ENCODE measurements at places on chromosomes 4 and X.

DNA sequence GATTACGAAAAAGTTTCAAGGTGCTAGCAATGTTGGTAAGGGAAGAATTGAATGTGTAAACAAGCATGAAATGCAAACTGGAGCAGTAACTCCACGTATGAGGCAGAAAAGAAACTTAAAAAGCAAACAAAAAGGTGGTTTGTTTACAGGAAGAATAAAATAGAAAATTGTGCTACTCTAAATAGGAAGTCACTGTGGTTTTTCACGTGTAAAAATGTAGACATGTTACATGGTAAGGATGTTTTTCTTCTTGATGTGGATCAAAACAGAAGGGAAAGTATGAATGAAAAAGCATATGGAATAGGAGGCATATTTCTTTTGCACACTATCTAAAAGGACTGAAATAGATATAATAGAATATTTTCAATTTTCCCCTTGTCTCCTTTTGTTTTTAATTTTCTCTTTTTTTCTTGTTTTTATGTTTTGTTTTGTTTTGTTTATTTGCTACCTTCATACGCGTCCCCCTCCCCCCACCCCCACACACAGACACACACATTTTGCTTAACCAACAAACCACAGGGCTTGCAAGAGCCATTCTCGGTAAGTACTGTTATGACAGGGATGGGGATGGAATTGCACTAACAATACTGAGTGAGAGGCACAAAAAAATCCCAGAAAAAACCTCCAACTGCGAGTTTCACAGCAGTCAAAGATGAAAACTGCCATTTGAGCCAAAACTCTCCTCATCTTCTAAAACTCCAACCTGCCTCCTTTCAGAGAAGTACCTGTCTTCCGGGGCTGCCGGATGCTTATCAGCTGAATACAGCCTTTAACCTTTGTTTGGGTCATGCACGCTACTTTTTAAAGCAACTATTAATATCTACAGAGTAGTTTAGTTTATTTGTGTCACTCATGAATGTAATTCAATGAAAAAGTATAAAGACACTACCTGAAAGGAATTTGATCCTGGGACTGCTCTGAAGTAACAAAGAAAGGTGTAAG, 135.8 kb downstream of the IL15 start:
- DNase-seq, result no peak

GRCh38 chr4:71768123-71768522, 15.8 kb downstream of the GC start:
- DNase-seq, result no peak

- no peak for DNase-seq
Measured at GRCh38 chr4:43778187-43778915, 670.3 kb downstream of the KCTD8 start.

DNA sequence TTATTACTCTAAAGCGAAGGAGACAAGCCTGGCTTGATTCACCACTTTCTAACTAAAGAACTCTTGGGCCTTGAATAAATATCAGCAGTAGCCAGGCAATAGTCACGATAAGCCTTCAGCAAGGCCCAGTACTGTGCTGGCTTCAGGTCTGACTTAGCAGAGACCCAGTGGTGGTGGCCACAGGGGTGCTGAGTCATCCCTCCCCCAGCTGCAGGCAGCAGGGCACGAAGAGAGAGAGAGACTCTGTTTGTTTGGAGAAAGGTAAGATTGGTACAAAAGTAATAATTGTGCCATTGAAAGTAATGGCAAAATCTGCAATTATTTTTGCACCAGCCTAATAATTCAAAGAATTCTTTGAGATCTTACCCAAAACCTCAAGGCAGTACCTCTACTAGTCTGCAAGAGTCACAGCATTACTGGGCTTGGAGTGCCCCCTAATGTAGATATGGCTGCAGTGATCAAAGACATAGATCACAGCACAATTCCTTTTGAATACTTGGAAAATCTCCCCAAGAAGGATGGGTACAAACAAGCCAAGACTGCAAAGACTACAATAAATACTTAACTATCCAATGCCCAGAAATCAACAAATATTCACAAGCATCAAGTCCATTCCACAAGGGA, 159.5 kb upstream of the USP38 start:
- no peak for DNase-seq

- DNase-seq, result no peak
Measured at GRCh38 chrX:148629434-148629833, 129.0 kb downstream of the AFF2 start.

- no peak for DNase-seq
Measured at GRCh38 chr4:68927165-68927564, 24.4 kb downstream of the UGT2A3 start.

- no peak for DNase-seq
Measured at GRCh38 chr4:140256941-140257340, 103.0 kb upstream of the MAML3 start.

DNA sequence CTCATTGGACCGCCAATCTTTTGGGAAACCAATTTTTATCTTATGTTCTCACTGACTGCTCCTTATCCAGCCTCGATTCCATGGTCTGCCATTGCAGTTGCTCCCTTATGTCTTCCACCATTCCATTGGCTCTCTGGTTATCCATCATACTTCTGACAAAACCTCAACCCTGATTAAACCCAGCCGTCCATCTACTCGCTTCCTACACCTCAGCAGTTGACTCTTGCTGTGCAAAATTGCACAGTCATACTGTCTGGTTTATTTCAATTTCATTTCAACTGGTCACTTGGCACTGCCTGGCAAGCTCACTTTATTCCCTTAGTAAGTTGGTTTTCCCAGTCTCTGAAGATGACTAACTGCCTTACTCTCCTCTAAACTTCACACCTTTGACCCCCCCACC, 26.2 kb downstream of the ARL9 start:
- no peak for DNase-seq

DNA sequence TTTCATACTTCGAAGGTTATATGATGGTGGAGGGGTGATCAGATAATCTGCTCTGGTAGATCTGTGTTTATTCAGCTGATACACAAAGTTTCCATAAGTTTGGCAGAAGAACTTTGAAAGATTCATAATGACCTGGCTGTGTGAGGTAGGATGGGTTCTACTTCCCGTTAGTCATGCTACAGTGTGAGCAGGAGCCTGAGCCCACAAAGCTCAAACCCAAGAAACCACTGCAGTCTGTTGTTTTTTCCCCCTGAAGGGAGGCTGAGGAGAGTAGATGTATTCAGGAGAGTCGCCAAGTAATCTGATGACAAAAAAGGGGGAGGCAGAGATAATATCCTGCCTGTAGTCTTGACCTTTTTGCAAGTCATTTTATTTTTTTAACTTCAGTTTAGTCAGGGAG, 52.8 kb upstream of the PPP3CA start:
- DNase-seq, result no peak

GRCh38 chr4:87806520-87806919, 7.2 kb downstream of the IBSP start:
- DNase-seq, result no peak

DNA sequence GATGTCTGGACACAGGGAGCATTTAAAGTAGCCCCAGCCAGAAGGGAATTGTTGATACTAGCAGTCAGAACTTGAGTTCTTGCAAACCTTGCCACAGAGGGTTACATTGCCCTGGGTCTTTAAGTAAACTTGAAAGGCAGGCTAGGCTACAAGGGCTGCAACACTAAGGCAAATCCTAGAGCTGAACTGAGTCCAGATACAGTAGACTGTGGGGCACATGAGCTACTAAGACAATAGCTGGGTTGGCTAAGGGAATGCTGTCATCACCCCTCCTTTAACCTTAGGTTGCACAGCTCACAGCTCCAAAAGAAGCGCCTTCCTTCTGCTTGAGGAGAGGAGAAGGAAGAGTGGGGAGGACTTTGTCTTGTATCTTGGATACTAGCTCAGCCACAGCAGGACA, 35.6 kb downstream of the SH3BGRL start:
- no peak for DNase-seq

DNA sequence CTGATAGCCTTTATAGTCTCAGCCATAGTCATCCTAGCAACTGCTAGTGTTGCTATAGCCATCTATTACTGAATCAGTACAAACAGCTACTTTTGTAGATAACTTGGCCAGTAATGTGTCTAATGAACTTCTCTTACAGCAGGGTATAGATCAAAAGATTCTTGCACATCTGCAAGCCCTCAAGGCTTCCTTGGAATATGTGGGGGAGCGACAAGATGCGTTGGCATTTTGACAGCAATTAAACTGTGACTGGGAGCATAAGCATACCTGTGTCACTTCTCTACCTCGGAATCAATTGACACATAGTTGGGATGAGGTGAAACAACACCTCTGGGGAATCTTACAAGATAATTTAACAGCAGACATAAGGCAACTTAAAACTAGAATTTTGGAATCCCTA, 87.6 kb downstream of the TMEM144 start:
- no peak for DNase-seq

- DNase-seq, result no peak
Measured at GRCh38 chr4:70714079-70714887, 7.5 kb upstream of the RUFY3 start.

- no peak for DNase-seq
Measured at GRCh38 chr4:148182230-148182911, 259.8 kb downstream of the NR3C2 start.

GRCh38 chrX:114715096-114715495, 131.2 kb downstream of the HTR2C start:
- no peak for DNase-seq

DNA sequence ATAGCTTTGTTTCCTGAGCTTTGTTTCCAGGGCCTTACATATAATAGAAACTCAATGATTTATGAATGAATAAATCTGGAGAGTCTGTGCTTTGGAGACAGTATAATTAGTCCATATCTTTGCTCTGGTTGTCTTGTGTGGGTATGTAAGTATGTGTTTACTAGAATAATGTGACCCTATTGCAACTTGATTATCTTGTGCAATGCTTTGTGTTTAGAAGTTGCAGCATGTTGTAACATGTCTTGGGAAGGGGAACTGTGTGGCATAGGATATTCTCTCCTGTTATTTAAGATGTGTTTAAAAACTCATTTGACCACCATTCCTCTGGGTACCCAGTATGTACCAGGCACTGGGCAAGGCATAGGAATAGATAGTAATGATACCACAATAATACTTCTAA, 6.1 kb downstream of the SPATA18 start:
- no peak for DNase-seq

DNA sequence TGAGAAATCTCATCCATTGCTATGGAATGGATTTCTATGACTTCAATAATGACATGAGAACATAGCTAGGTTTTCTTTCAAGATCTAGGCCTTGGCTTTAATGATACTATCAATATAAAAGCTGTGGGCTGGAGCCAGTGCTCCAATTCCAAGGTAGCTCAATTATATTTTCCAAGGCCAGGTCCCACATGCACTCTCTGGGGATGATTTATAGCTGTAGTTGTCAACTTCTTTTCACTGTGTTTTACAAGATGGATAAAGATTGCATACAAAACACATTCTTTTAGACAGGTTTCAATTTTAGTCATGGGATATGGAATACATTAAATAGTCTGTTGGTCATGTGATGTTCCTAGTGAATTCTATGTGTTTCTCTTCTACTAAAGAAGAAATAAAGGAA, 156.7 kb downstream of the DCAF12L1 start:
- no peak for DNase-seq

GRCh38 chr4:152953514-152953913, 17.4 kb downstream of the FHDC1 start:
- DNase-seq, result no peak

DNA sequence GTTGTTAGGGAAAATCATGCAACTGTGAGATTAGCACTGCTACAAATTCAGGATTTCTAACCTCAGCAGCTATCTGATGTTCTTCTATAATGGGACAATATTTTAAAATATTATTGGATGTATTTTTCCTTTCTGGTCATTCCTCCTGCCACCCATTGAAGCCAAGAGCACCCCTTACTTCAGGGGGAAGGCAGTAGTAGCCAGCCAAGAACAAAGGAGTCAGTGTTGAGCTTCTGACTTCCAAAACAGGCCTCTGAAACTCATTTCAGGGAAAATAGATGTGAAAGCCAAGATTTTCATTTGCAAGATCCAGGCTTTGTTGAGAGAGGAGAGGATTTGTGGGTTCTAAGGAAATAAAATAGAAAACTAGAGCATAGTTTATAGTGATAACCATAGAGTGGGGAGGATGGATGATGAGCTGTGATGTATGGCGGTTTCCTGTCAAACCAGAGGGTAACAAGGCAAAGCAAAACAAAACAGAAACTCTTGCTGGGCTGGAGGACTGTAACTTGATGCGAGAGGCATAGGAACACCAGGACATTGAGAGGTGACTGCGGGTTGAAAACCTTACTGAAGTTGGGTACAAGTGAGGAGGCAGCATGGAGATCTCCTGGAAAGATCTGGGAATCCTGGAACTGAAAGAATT, 173.7 kb upstream of the LEF1 start:
- DNase-seq, result no peak

DNA sequence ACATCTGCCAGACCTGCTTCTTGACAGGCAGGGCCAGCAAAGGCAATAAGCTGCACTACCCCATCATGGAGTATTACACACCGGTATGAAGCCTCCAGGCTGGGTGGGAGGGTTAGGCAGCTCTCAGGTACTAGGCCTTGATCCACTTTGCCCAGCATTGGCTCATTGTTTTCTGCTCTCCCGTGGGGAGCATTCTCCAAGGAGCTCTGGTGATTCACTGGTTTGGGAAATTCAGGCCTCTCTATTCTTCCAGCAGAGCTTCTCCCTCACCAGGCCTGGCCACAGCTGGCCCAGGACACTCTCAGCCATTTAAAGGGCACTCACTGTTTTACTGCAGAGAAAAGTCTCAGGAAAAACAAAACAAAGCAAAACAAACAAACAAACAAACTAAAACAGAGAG, 33.0 kb downstream of the DRP2 start:
- no peak for DNase-seq

DNA sequence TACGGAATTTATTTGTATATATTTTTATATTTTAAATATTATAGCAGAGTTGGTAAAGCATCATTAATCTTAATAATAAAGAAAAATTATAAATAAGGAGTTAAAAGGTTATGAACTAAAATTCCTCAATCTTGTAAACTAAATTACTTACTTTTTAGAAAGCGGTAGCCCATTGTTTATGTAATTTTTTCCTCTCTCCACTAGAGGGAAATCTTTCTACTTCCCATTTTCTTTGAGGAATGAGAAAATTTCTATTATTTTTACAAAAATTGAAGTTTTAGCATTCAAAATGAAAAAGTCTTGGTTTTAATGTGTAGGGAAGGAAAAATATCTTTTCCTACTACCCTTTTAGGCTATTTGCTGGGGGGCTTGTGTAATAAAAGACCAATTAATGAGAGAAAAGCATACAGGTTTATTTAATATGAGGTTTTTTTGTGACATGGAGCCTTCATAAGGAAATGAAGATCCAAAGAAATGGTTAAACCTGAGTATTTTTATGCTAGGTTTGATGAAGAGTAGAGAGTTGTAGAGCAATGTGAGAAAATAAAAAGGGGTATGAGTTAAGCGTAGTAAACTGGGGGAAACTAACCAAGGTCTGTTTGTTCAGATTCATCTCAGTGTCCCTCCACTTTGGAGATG, 68.7 kb upstream of the ADAD1 start:
- DNase-seq, result no peak

DNA sequence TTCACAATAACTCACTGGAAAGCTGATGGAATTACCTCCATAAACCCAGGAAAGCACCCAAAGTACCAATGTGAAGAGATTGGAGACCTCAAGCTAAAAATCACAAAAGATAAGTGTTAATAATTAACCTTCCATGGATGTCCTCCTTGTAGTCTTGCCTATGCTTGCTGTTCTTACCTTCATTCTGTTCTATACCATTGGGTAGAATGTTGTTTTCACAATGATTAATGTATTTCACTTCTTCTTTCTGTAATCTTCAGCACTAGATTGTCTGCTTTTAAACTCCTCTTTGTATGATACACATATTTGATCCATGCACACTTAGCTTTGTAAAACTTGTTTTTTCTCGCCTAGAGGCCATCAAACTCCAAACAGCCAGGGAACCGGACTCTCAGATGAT, 570.3 kb downstream of the RAPGEF2 start:
- DNase-seq, result no peak

Data from stimulated activated CD8-positive, alpha-beta memory T cell treated with anti-CD3 and anti-CD28 coated beads, Interleukin-15, amount 100 ng/mL, for 24 hours (primary cell).